AG04449 (cell line): ENCODE measurements at places on chromosomes 1 and 21.

DNA sequence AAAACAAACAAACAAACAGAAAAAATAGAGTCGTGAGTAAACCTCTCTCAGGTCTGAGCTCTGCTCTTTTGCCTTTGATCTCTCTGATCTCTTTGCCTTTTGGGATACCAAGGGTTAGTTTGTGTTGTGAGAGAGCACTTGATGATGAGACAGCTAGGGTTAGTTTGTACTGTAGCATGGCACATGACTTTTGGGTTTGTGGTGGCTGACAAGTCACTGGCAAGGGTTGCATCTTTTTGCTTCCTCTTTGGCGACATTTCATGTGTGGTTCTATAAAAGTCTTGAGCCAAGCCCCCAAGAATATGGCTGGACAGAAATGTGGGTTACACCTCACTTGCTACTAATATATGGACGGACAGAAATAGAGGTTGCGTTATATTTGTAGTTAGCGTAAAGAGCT, 60.5 kb downstream of the TESK2 start:
- no peak for DNase-seq

- no peak for DNase-seq
These were observed 582 bp downstream of the ORC1 start for GRCh38 chr1:52403566-52404115.

GRCh38 chr1:182032251-182032650, 29.3 kb downstream of the ZNF648 start:
- DNase-seq = no peak

DNA sequence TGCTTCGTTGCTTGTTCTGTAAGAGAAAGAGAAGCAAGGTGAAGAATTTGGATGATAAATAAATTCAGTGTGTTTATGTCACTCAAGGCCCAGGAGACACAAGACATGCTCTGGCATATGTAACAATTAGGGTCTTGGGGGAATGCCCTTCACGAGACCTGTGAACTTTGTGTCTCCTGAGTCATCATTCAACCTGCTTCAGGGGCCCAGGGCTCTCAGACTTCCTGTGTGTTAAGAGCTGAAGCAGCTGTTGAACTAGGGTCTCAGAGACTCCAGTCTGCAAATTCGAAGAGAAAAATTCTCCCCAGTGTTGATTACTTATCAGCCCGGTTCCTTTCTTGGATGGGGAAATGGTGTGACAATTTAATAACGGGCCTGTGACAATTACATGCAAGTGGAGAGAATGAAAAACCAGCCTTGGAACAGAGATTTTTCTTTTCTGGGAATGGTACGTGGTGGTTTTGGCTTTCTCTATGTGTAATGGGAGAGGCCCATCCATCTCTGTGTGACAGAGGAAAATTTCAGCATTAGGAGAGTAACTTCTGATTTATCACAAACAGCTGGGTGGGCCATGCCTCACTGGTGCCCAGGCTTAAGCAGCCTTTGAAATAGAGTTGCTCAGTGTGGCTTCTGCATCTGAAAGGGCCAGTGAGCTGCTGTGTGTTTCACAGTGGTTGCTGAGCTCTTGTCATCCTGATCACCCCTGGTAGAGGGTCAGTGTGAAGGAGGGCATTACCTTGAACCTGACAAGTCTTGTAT, 22.4 kb downstream of the HUNK start:
- DNase-seq = no peak

DNA sequence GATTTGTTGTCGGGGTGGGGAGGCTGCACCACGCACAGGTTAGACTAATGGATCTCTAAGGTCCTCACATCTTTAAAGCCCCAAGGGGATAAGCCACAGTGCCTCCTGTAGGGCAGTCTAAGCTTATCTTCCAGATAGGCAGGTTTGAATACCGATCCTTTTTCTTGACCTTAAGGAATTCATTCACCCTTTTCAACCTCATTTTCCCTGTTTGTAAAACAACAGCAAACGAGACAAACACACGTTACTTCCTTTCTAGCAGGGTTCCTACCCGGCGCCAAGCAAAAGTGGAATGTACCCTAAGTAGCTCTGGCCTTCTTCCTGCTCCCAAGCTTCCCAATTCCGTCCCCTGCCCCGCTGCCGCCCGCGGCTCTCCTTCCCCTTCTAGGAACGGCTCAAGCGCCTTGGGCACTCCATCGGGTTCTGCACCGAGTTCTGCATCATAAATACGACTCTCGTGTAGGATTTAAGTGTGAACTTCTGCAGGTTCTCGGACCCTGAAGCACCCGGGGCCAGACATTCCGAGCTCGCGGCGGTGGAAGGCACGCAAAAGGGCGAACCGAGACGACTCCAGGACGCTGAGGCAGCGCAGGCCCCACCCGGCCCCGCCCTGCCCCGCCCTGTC, 548 bp upstream of the CDC20 start:
- DNase-seq = no peak

- no peak for DNase-seq
These were observed 1.4 kb downstream of the TMEM54 start for GRCh38 chr1:32899586-32900296.

GRCh38 chr1:25616095-25616986, at the start of gene MAN1C1:
Gene MAN1C1, plus strand, starts transcription at chr1:25616791. Its CDS starts 1,007 bp downstream, at chr1:25617798.
- DNase-seq = no peak

GRCh38 chr1:18644973-18645746, 14.5 kb downstream of the PAX7 start:
- DNase-seq = no peak

GRCh38 chr1:14745789-14746188, 147.3 kb downstream of the KAZN start:
- no peak for DNase-seq

- no peak for DNase-seq
These were observed 268.8 kb downstream of the KCTD3 start for GRCh38 chr1:215835951-215836350.
